ENCODE measurements at places on chromosomes 5 and 9.

GRCh38 chr5:177445052-177445916, 1.3 kb upstream of the PRR7 start:
- no peak for DNase-seq

- peak; percentile 45 for DNase-seq
Measured at GRCh38 chr9:4301971-4302427, 2.1 kb upstream of the GLIS3 start.

- no peak for DNase-seq
Measured at GRCh38 chr5:108084105-108084504, 297.8 kb downstream of the FBXL17 start.

- DNase-seq, result no peak
Measured at GRCh38 chr9:68522131-68522530, 18.6 kb downstream of the TMEM252 start.

GRCh38 chr9:8543219-8543618, 743.6 kb upstream of the DMAC1 start:
- no peak for DNase-seq

- no peak for DNase-seq
Measured at GRCh38 chr5:160311491-160312133, 752 bp downstream of the CCNJL start.

DNA sequence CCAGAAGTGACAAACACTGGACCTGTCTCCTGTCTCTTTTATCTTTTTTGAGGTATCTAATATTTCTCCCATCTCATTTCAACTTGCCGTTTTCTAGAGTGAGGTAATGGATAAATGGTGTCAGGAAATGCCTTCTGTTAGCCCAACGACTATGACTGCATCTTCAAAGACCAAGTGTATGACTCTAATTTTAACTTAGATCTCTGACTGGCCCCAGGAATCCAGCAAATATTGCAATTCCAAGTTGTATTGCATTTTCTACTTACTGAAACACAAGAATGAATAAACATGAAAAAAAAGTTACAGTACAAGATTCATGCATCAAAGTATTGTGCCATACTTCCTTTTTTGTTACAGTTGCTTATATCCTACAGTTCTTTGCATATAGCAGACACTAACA, 26.3 kb downstream of the SLC28A3 start:
- DNase-seq, result no peak

GRCh38 chr9:134497283-134497860, 144.2 kb upstream of the COL5A1 start:
- DNase-seq, result no peak

DNA sequence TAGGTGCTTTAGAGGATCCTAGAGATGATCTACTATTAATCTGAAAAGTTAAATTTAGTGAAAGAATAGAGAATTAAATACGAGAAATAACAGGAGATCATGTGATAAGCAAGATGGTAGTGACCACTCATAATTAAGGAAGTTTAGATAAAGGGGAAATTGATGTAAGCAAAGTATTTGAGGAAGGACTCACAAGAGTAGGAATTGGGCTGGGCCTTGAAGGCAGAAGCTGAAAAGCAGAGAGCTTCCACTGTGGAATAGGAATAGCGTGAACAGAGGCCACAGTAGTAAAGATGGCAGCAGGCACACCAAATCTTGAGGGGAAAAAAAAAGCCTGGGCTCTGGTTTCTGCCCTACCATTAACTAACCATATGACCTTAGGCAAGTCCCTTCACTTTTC, 38.0 kb downstream of the KIF24 start:
- no peak for DNase-seq
